ENCODE measurements at places on chromosomes 2 and 18. TPM values are rescaled to one million over a fixed set of nuclear protein-coding genes. Genes with fewer than 3 reads are reported as not detected.

The APCDD1 gene
- not detected for total RNA-seq

The EML6 gene
- total RNA-seq, result 0.41 TPM

The TCF23 gene
- total RNA-seq, result not detected

The SLC4A5 gene
- not detected for total RNA-seq

DNA sequence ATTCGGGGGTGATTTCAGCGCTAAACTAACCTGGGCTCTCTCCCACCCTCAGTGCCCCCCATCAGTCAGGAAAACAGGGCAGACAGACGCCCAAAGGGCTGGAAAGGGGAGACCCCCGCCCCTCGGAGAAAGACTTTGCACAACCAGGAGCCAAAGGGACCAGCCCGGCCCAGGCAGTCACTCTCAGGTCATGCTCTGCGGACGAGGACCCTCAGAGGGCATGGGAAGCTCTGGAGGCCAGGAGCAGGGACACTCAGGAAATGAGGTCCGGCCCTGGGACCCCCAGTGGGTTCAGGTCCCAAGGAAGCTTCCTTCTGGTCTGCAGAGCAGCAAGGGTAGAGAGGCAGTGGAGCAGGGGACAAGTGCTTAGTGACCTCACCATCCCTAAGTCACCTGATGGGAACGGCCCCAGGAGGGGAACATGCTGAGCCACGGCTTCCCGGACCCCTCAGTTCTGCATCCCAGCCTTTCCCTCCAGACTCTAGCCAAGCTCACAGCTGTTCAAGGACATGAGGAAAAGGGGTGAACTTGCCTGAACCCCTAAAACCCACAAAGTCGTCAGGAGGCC, 88.0 kb upstream of the GPC1 start:
- no peak for DNase-seq

DNA sequence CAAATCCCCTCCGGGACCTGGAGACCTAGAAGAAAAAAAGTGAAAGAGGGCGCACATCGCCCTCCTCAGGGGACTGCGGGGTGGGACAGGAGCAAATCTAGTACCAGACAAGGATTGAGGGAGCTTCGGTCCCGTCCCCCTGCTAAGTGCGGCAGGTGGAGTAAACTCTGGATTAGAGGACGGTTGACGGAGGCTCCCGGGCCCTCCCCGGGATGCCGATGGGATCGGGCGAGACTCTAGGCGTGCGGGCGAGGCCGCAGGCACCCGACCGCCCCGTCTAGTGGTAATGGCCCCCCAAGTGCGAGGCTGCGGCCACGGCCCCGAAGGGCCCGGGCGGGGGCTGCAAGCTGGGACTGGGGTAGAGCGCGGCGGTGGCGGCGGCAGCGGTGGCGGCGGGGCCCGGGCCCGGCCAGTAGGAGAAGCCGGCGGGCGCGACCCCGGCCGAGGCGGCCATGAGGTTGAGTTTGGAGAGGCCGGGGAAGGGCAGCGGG, 3.5 kb downstream of the FEV start:
- no peak for DNase-seq

GRCh38 chr2:195330513-195330956, 326.5 kb upstream of the SLC39A10 start:
- DNase-seq, result no peak

DNA sequence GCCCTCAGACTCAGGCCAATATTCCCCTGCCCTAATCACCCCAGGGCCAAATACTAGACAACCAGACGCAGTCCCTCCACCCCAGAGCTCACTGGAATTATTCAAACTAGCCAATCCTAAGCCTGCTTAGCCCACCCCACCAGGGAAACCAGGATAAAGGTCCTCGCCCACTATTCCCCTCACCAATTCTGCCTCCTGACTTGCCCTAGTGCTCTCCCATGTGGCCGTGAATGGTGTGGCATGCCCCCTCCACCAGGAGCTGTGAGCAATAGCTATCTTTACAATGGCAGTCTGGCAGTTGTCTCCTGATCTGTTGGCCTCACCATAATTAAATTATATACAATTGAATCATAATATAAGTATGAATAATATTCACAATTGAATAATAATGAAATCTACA, 42.3 kb downstream of the FAM124B start:
- no peak for DNase-seq

- peak; percentile 74 for DNase-seq
Observed at GRCh38 chr2:238875101-238875470, 27.2 kb downstream of the TWIST2 start.

DNA sequence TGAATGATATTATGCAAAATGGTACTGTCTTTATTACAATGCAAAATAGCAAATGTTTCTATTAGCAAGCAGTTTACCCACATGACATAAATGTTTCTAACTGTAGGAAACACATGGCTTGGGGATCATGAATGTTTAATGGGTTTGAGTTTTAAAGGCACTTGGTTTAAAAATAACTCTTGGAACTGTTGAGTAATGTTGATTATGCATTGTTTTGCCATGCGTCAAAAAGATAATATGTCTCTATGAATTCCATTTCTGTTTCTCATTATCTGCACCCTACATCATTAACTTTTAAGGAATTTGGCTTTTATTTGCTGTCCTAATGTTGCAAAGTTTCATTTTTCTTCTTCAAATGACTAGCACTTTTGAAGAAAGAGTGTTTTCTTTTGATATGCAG, 1355.5 kb downstream of the SUCLG1 start:
- DNase-seq, result peak; percentile 93

Measured in HFFc6 (cell line).